Fibroblast of the aortic adventitia (primary cell): ENCODE measurements at places on chromosomes 6 and 20. TPM values are rescaled to one million over a fixed set of nuclear protein-coding genes. Genes with fewer than 3 reads are reported as not detected.

DNA sequence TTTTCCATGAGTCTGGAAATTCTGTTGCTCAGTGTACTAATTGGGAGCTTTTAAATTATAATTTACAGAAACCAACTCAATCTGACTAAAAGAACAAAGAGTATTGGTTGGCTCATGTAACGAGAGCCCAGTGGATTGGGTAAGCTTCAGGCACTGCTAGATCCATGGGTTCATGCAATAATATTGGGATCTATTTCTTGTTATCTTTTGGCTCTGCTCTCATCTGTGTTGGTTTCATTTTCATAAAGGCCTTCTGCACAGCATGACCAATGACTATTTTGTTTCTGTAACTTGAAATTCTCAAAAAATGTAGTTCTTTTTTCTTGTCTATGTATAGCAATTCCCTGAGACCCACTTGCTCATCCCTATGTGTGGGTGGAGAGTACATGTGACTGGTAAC, 12.0 kb downstream of the SLC2A10 start:
- peak; percentile 13 for DNase-seq

The UBE2J1 gene
- total RNA-seq, result 23.1 and 50.9 TPM in 2 replicates

GRCh38 chr6:163320804-163321203, 93.7 kb upstream of the QKI start:
- DNase-seq, result no peak

DNA sequence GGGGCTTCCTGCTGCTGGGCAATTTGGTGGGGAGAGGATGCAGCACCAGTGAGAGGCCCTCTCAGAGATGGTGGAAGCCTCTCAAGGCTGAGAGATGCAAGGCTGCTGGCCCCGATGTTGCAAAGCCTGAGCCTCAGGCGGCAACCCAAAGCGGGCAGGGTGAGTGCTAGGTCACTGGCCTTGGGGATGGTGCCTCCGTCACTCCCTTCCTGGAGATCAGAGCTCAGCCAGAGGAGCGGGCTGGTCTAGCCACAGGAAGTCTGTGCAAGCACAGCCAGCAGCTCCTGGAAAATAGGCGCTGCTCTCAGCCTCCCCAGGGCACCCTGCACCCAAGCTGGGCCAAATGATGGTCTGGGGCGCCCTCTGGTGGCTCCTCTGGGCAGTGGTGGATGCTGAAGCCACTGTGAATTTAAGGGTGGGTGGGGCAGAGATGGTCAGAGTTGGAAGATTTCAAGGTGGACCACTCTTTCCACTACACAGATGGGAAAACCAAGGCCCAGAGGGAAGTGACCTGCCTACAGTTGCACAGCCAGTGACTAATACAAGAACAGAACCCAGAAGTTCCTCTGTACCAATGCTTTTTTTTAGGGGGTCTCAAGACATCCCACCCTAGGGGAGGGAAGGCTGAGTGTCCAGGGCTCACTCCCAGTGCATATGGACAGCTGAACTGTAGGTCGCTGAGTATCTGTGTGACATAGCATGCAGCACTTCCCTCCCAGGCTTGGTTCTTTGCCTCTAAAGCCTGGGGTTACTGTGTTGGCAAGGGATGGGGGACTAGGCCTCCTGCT, 20.8 kb downstream of the C20orf203 start:
- DNase-seq, result peak; percentile 84

The CLIC1 gene
- 174 and 576 TPM in 2 replicates for total RNA-seq

GRCh38 chr20:54710341-54710740, 234.9 kb downstream of the DOK5 start:
- no peak for DNase-seq
